T1000 (cell line): ENCODE measurements at places on chromosomes 12 and 14.

GRCh38 chr12:46259713-46260112, 9.1 kb downstream of the SLC38A1 start:
- DNase-seq = no peak

- no peak for DNase-seq
Observed at GRCh38 chr12:106722837-106723236, 51.6 kb upstream of the RIC8B start.

DNA sequence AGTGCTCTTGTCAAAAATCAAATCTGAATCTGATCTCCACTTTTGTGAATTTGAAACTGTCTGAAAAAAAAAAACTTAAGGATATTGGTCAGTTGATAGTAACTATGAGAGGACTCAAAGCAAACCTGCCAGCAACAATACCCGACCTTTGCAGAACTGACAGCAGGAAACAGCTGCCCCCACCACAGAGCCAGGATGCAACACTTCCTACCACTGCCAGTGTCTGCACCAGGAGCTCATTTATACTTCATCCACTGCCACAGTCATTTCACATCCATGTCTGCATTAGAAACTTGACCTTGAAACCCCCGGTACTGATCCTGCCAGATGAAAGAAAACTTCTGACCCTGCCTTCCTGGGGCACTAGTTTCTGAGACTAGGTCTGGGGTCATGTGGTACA, 27.4 kb upstream of the RXYLT1 start:
- no peak for DNase-seq

DNA sequence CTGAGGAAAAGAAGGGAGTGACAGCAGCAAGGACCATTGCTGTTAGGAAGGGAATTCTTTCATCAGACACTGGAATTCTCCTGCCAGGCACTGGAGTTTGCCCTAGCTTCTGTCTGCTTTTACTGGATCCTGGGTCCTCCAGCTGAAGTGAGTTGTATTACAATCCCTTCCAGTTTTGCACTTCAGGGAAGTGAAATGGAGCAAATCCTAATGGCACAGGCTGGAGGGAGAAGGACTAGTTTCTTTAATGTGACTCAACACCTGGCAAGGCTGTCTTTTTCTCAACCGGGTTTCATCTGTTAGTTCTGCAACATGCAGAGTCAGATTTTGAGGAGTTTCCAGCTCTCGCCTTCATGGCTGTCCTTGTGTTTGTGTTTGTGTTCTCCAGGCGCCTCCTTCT, 45.8 kb downstream of the ETV6 start:
- no peak for DNase-seq
